ENCODE measurements at places on chromosomes 7 and 10. TPM values are rescaled to one million over a fixed set of nuclear protein-coding genes. Genes with fewer than 3 reads are reported as not detected.

CFAP43 gene
- total RNA-seq, result 0.07 TPM

DNA sequence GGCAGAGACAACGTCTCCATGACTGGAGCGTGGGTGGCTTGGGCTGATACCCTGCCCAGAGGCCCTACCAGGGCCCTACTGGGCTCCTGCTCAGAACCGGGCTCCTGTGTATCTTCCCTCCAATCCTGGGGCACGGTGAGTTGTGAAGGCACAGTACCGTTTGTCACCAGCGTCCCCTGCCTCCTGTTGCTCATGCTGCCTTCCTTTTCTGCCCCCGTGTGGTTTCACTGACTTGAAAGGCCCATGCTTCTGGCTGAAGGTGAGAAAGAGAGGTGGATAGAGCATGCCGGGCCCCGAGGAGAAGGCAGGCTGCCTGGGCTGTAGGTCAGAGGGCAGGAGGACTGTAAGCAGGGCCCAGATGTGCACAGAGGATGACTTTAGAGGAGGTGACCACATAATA is 9.1 kb upstream of the DMBT1 start:
- DNase-seq, result no peak

DNA sequence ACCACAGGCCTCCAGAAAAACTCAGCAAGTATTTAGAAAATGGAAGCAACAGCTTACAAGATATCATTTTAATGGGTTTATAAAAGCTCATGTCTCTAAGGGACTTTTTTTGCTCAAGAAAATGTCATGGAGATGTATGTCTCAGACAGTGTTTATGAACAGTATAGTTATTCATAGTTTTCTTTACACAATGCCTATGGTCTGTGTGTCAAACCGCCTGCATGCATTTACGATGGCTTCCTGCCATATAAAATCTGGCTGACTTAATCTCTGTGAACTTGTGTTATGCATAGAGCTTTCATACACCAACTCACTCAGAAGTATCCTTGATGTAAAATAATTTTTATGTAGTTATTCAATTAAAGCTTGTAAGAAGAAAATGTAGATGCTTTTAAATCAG is 1314.2 kb upstream of the LRRTM3 start:
- no peak for DNase-seq

- DNase-seq, result no peak
Measured at GRCh38 chr10:22611425-22612115, 102.8 kb downstream of the PIP4K2A start.

GRCh38 chr10:92181575-92181974 is 109.3 kb downstream of the CPEB3 start:
- DNase-seq, result no peak

DNA sequence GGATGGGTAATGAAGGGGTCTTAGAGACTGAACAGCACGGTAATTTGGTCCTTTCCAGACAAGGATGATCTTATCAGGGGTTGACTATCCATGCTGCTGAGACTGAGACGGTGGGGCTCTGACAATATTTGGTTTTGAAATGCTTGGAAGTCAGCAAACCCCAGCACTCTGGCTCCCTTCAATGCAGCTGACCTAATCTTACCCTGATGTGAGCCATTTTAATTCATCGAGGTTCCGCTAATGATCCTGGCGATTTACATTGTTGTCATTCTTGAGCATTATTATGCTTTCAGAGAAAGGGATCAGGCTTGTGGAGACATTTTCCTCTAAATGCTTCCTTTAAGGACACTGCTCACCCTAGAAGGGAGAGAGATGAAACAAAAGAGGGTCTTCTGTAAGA is 114.6 kb upstream of the BMPER start:
- no peak for DNase-seq

PDE1C gene
- 0.11 TPM for total RNA-seq

DNA sequence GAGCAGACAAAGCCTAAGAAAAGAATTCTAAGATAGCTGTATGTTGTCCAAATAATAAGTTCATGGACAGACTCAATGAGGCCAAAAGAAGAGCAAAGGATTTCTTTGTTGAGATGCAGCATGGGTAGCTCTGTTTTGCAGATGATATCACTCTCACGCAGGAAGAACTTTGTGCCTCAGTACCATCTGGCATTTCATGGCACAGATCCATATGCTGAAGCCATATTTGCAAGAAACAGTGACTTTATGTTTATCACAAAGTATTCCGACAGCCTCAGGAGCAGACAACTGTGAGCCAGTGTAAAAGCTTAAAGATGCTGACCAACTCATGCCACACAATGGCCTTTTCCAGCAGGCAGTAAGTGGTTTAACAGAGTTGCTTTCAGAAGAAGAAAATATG is 45.5 kb upstream of the RNF148 start:
- no peak for DNase-seq

GRCh38 chr7:95723583-95724180 is 48.7 kb upstream of the DYNC1I1 start:
- peak; percentile 49 for DNase-seq

DNA sequence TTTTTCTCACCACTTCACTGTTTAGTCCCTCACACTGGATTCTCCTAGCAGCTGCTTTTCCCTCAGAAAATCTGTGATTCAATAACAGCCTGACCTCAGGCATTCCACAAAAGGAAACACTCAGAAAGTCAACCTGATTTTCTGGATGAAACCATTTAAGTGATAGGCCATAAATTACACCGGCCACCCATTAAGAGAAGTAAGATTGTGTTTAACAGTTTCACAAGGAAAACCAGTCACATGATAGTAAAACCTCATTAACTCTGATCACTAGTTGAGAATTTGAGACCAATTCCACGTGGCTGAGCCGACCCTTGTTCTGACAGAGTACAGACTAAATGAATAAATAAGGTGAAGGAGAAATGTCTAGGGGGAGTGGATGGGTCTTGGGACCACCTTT is 7.7 kb downstream of the GRM8 start:
- no peak for DNase-seq

DNA sequence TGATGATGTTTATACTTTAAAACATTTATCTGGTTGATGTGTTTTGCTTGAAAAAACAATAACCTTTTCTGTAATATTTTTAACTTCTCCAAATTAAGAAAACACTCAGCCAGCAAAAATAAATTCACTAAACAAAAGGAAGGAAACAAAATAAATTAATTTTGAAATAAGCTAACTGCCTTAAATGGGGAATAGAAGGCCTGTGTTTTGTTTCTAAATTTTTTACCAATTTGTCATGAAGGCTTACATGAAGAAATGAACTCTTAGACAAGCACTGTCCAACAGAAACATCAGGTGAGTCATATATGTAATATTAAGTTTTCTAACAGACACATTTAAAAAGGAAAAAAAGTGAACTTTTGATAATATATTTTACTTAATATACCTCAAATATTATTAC is 68.5 kb downstream of the LRRN3 start:
- DNase-seq, result no peak

MUC12 gene
- total RNA-seq, result not detected

DNA sequence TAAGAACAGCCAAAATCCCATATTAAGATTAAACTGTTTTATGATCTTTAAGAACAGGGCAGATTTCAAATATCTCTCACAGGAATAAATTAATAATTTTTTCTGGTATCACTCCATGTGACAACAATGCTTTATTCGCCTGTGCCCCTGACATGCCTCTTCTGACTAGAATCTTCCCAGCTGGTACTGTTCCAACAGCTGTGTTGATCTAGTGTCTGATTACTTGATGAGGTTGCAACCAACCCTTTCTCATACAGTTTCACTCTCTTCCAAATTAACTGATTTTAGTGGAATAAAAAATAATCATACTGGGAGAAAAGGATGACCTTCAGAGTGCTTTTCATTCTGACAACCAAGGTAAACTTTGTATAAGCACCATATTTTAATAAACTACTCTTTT is 151.9 kb downstream of the CHRM2 start:
- DNase-seq, result no peak

ZMYND11 gene
- 53.2 TPM for total RNA-seq

MOSPD3 gene
- total RNA-seq, result 4.6 TPM

GRCh38 chr7:30048582-30048981 is 20.4 kb downstream of the PLEKHA8 start:
- DNase-seq, result no peak

DNA sequence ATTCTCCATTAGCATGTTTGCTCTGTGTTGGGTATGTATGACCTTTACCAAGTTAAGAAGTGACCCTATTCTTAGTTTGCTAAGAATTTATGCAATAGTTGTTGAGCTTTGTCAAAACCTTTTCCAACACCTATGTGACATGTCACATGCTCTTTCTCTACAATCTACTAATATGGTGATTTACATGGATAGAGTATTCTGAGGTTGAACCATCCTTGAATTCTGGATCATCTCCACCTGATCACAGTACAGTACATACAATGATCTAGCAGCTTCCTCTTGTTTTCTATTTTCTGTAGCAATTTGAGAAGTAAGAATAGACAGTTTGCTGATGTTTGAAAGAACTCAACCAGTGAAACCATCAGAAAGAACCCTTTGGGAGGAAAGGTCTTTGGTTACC is 101.2 kb upstream of the PDGFA start:
- no peak for DNase-seq

CABCOCO1 gene
- total RNA-seq, result not detected

DNA sequence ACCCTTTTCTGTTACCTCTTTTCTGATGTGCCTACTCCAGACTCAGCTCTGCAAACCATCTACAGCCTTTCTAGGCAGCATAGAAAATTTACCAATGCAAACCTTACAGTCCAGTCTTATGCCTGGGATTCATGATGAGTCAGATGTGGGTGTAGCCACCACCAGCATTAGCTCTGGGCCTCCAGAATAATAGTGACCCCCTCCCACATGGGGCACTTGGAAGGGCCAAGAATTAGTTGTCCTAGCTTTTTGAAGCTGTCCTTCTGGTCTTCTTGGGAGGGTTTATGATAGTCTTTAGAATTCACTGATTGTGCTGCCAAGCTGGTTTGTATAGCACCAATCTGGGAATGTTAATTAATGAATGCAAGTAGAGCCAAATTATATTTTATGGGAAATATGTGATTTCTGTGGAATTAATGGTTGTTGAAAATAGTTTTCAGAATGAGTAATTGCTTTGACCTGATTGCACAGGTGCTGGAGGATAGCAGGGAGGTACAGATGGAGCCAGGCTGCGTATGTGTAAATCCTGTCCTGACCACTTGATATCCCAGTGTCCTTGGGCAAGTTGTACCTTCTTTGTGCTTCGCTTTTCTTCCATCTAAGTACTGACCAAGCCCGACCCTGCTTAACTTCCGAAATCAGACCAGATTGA is 94.8 kb downstream of the CPED1 start:
- no peak for DNase-seq

GRCh38 chr7:2496375-2496774 is 20.2 kb upstream of the GRIFIN start:
- DNase-seq, result no peak

GRCh38 chr10:98030991-98031431 is 590 bp upstream of the CRTAC1 start:
- no peak for DNase-seq

ENO4 gene
- 0.07 TPM for total RNA-seq

- DNase-seq, result no peak
Measured at GRCh38 chr10:1287487-1287886, 231.3 kb downstream of the WDR37 start.

DNA sequence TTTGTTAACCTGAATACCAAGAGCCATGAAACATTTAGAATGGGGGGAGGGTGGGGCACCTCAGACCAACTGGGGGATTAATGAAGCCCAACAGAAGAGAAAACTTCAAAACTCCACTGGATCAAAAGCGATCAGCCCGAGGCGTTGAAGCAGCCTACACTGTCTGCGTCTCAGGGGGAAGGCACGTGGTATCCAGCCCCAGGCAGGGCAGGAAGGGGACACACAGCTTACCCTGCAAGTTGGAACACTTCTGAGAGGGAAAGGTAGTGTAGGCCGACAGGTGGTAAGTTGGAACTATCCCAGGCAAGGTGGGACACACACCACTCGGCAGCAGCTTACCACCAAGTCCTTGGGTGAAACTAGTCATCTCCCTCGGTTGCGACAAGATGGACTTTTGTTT is 102.9 kb downstream of the TAX1BP1 start:
- no peak for DNase-seq

C10orf53 gene
- total RNA-seq, result not detected

GRCh38 chr7:3510101-3511020 is 209.3 kb downstream of the SDK1 start:
- DNase-seq, result no peak

- DNase-seq, result peak; percentile 7
Measured at GRCh38 chr7:34823650-34824258, 165.7 kb downstream of the NPSR1 start.

STK17A gene
- total RNA-seq, result 72.3 TPM

DNA sequence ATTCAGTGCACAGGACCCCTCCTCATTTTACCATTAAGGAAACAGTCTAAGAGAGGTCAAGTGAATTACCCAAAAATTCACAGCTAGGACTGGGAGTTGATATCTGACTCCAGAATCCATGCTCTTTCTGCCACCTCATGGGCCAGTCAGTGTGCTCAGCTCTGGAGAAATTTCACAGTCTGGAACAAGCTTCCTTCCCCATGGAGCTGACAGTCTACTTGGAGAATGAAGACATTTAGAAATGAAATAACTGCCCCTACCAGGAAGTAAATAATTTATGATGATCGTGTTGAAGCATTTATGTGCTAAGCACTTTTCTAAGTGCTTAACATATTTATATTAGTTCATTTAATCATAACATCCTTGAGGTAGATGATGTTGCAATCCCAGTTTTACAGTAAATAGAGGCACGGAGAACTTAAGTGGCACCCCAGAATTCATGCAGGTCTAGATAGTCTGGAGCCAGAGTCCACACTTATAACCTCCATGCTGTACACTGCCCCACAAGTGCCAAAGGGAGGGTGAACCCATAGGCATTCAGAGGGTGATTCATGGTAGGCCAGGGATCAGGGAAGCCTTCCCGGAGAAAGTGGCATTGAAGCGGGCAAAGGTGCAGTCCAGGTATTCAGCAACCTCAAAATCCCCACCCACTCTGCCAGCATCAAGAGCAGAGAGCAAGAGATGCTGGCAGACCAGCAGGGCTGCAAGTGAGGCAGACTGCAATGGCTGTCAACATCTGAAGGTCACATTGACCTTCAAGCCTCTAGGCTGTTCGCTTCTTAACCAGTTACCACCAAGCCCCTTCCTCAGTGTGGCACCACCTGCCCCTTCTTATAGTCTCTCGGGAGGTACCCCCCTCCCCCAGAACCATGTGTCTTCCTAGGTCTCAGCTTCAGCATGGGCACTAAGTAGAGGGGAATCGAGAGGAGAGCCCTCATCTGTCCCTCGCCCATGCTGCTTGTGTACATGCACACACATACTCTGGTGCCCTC is 38.4 kb upstream of the LRRC4 start:
- no peak for DNase-seq

- peak; percentile 43 for DNase-seq
Measured at GRCh38 chr10:25059990-25060389, 43.6 kb downstream of the THNSL1 start.

- DNase-seq, result peak; percentile 5
Measured at GRCh38 chr10:4506095-4506494, 319.9 kb upstream of the AKR1E2 start.

GRCh38 chr7:49852619-49853462 is 79.4 kb downstream of the VWC2 start:
- no peak for DNase-seq

DNA sequence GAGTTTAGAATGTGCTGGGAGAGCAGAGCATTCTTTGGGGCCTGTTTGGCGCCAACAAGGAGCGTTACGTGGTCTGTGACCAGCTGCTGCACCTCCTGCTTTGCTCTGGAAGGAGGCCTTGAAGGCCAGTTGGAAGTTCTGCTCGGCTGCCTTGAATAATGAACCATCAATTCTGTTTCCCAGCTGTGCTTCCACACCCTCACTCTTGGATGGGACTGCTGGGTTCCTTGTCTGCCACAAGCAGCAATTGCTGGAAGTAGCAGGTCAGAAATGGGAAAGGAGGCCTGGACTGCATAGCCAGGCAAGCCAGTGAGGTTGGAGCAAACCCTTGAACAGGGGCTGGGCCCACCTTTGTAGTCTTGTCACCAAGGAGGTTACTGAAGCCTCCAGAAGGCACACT is 86.6 kb upstream of the INSYN2A start:
- DNase-seq, result no peak

All from pulmonary artery endothelial cell (primary cell).